GM12878 (cell line): ENCODE measurements at places on chromosomes 16 and 17. TPM values are rescaled to one million over a fixed set of nuclear protein-coding genes. Genes with fewer than 3 reads are reported as not detected.

Gene SKAP1
- 36.6 and 38.4 TPM in 2 replicates for total RNA-seq

Gene SLC13A2
- total RNA-seq = 0.13 TPM in 2 replicates

Gene PIK3R6
- total RNA-seq = 76.7 and 81.7 TPM in 2 replicates

Gene MAPT
- total RNA-seq = 0.03 TPM in 1 of 2 replicates, not detected in the other

Gene TP53TG3C
- total RNA-seq = not detected in 2 replicates

Gene CCL2
- not detected in 2 replicates for total RNA-seq

Gene FBXL19
- total RNA-seq = 27.5 and 32.1 TPM in 2 replicates

Gene ICAM2
- total RNA-seq = 37.4 and 42.7 TPM in 2 replicates

Gene KRT33A
- total RNA-seq = not detected in 2 replicates
